Bronchial epithelial cell (primary cell): ENCODE measurements at places on chromosomes 5 and 9.

- DNase-seq = no peak
Measured at GRCh38 chr9:26983340-26983739, 22.1 kb downstream of the LRRC19 start.

DNA sequence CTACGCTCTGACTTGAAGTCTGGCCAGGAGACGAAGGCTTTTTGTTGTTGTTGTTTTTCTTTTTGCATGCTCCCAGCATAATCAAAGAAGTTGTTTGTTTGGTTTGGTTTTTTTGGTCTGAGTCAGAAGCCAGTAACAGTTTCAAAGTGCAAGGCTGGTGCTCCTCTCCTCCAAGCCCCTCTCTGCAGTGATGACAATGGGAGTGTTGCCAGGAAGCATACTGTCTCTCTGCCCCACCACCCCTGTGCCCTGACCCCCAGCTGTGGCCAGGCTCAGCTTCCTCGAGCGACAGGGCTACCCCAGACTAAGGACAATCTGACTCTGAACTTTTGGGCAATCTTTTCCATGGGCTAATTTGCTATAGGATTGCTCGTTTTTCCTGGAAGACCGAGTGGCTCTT, 173.8 kb upstream of the PITX1 start:
- no peak for DNase-seq

DNA sequence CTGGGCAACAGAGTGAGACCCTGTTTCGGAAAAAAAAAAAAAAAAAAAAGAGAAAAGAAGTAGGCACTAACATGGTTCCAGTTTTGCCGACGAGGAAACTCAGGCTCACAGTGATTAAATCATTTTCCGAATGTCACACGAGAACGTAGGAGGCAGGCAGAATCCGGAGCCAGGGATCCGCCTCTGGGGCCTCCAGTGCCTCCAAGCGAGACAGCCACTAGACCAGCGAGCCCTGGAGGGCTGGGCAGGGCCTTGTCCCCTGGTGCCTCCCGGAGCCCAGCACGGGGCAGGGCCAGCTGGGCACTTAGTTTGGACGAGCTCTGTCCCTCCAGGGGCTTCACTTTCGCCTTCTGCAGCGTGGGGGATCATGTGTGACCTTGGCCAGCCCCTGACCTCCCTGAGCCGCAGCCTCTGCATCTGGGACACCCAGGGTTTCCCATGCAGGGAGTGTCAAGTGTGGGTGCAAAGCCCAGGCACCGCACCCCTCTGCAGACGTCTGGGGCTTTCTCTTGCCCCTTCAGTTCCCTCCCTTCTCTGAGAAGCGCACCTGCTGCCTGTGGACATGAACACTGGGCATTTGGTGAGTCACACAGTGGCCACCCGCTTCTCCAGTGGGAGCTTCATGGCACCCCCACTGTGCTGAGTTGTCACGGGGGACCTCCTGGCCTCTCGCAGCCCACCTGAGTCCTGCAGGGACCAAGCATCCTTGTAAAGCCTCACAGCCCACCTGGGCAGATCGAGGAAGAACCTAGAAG, 80.3 kb downstream of the RXRA start:
- DNase-seq = no peak

GRCh38 chr9:74479711-74480110, 17.4 kb upstream of the RORB start:
- no peak for DNase-seq

- DNase-seq = no peak
Measured at GRCh38 chr5:8366266-8366665, 497.3 kb downstream of the MTRR start.

DNA sequence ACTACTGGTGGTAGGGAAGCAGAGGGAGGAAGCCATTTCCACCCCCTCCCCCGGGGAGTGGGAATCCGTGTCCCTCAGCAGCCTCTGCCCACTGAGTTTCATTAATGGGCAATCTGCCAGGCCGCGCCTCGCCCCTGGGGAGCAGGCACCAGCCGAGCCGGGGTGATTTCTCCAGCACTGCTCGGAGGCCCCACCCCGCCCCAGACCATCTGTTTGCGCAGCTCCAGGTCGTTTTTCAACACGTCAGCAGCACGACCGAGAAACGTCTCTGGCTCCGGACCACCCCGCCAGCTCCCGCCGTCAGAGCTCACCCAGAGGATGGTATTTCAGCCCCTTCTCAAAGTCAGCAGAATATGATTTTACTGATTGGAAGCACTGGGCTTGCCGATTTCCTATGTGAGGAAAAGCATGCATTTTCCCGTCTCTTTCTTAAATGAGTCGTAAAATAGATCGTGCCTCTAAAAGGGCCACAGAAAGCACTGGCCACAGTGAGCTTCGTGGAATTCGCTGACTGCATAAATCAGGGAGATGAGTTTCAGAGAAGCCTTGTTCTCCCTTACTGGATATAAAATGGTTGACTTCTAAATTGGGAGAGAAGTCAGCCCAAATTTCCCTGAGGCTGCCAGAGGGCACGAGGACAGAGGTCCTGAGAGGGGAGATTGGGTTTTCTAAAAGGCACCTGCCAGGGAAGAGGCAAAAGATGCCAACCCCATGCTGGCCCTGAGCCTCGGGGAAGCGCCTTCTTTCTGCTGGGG, 47.0 kb downstream of the OLFM1 start:
- no peak for DNase-seq

- no peak for DNase-seq
Measured at GRCh38 chr9:131290036-131290766, 678 bp downstream of the PLPP7 start.

- no peak for DNase-seq
Measured at GRCh38 chr9:113516840-113517577, 53.5 kb downstream of the RGS3 start.

DNA sequence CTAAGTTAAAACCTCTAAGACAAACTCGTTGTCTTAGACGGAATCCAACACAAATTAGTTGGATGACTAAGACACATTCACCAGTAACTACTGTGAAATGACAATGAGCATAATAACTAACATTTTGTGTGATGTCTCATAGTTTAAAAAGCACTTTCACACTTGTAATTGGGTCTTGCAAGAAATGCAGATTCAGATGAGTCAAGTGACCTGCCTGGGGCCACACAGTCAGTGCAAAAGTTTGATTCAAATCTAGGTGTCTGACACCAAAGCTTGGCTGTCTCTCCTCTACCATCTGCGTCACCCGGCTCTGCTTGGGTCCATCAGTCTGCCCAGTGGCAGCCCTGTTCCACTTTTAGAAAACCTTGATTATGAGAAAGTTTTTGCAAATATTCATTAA, 143.7 kb downstream of the TTLL11 start:
- DNase-seq = peak; percentile 50

DNA sequence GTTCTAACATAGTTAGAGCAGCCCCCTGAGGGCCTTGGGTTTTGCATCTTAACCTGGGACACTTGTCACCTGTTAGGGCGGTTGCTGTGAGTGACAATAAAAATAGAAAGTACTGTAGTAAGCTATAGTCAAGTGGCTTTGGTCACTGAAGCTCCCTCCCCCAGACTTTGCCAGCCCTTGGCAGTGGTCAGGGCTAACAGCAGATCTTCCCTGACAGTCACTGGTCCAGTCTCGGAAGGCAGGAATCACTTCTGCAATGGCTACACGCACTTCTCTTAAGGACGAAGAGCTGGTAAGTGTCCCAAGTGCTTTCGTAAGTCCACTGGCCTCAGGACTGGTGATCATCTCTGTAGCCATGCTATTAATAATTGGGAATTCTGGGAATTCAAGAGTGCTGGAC, 115.0 kb upstream of the RUSC2 start:
- DNase-seq = no peak

- peak; percentile 99 for DNase-seq
Measured at GRCh38 chr9:115615821-115616665, 498.1 kb upstream of the TNC start.

- no peak for DNase-seq
Measured at GRCh38 chr9:115016344-115016743, 86.0 kb upstream of the TNFSF8 start.

DNA sequence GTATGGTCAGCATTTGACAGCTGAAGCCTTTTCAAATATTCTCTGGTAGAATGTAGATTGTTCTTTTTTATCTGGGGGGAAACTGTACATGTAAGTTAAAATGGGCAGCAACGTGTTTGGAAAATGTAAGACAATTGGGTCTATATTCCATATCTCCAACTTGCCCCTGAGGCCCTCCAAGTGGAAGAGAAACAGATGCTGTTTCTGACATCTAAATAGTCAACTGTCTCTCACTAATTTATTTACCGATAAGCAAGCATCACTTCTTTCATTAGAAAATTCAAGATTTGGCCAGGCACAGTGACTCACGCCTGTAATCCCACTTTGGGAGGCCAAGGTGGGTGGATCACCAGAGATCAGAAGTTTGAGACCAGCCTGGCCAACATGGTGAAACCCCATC, 120.2 kb upstream of the TBCA start:
- no peak for DNase-seq

DNA sequence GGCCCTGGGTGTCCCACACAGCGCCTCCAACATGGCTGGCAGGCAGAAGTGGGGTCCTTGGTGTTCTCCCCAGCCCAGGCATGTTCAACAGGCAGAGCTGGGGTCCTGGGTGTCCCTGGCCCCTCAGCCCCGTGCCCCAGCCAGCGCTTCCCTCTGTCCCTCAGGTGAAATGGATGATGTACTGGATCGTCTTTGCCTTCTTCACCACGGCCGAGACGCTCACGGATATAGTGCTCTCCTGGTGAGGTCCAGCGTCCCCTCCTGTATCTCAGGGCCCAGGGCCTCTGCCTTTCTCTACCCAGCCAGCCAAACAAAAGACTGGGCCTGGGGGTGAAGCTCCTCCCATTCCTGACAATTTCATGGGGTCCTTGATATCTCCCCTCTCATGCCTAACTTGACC, 2.4 kb downstream of the REEP2 start:
- no peak for DNase-seq

- no peak for DNase-seq
Measured at GRCh38 chr9:87223392-87224246, 274.0 kb upstream of the DAPK1 start.

- peak; percentile 38 for DNase-seq
Measured at GRCh38 chr5:66987126-66987525, 209.5 kb downstream of the CD180 start.

- peak; percentile 92 for DNase-seq
Measured at GRCh38 chr5:98314292-98314691, 459.2 kb upstream of the RGMB start.

GRCh38 chr5:173236531-173237142, 1.6 kb upstream of the NKX2-5 start:
- DNase-seq = no peak

DNA sequence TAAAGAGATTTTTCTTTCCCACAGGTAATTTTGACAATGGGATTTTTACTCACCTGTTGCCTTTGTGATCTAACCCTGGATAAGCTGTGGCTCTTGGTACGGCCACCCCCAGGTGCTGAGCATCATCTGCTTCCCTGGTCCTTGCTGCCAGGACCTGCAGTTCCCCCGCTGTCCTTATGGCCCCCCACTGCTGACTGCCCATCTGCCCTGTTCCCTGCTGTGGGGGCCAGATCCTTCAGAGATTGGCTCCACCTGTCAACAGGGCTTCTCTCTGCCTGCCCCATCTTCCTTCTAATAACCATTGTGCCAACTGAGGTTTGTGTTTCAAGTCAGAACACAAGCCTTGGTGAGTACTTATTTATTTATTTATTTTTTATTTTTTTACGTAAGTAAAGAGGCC, 183.3 kb downstream of the MAPKAP1 start:
- no peak for DNase-seq

DNA sequence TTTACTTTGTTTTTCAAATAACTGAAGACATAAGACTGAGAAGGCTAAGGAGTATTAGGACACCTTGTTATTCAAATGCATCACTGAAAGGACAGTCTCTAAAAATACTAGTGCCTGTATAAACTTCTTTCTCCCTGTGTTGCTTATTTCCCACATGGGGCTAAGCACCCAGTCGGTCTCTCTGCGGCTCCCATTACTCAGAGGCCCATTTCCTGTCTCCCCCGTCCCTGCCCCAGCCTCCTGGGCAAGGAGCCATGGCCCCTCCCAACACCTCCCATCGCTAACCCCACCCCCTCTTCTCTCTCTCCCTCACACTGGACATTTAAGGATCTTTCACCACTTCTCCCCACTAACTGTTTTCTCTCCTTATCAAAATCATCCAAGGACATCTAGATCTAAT, 81.9 kb downstream of the EBF1 start:
- DNase-seq = peak; percentile 66

DNA sequence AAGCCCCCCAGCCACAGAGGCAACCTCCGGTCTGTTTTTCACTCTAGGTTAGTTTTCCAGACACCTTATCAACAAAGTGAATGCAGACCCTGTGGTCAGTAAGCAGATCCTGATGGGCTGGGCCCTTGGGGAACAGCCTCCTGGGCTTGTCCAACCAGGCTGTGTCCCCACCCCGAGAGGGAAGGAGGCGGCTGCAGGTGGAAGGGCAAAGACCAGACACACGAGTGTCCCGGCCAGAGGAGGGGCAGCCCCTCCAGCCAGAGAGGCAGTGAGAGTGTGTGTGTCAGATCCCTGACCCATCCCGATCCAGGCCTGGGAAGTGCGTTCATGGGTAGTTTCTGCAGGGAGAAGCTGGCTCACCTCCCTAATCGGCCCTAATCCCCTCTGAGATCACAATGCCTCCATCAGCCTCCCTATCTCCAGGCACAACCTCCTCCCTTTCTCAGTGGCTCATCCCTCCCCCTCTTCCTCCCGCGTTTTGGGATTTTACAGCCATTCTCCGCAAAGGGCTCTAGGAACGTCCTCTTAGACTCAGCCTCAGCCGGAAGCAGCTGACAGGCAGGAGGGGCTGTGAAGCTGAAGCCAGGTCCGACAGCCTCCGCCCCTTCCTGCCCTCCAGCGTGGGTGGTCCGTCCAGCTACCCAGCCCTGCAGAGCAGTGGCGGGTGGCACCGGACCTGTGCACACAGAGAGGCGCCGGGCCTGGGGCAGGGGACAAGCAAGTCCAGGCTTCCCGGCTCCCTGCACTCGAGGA, 9.7 kb downstream of the SLC12A7 start:
- no peak for DNase-seq

DNA sequence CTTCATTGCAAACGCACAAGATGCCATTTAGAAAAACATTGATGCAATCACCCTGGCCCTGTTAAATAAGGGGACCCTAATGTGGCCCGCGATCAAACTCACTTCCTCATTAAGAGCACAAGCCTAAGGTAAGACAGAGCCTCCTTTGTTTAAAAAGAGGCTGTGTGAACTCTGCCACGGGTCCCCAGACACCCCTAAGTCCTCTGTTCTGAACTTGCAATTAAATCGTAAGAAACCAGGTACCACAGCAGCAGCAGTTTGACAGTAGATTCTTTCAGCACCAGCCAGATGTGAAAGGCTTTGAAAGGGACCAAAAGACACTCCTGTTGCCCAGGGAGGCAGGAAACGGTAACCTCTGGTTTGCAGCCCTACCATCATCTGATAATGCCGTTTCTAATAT, 346.3 kb downstream of the TMEM167A start:
- no peak for DNase-seq
